Body of pancreas (tissue), 4 donors: ENCODE measurements at places on chromosomes 7 and 10. TPM values are rescaled to one million over a fixed set of nuclear protein-coding genes. Genes with fewer than 3 reads are reported as not detected.

NKX1-2 gene
- not detected for total RNA-seq

PTN gene
- 5.7 TPM for total RNA-seq

NAT16 gene
- total RNA-seq = 0.26 TPM

EIF3A gene
- total RNA-seq = 107 TPM

DRGX gene
- not detected for total RNA-seq

ZEB1 gene
- 9.9 TPM for total RNA-seq

DNA sequence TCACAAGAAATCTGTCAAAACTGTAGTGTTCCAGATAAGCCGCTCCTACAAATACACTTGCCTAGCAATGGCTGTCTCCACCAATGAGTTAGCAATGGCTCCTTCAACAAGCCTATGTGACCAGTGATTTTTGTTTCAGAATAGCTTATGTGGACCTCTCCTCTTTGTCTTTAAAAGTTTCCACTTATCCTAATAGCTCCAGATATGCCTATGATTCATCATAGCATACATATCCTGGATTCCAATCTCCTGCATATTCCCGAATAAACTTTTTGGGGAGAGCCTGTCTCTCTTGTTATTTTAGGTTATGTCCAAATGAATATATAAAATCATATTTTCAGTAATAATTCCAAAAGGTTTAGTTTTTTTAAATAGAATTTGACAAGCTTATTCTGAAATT, 510.6 kb downstream of the ARL4A start:
- H3K4me3 ChIP-seq = no peak overlapping the region
- H3K36me3 ChIP-seq = no peaks in the 10 kb centered on the region

- no peak for DNase-seq
- no peaks in the 10 kb centered on the region for H3K27me3 ChIP-seq
- no peak overlapping the region for H3K27ac ChIP-seq
- H3K36me3 ChIP-seq = no peaks in the 10 kb centered on the region
- H3K4me1 ChIP-seq = no peaks in the 10 kb centered on the region
Observed at GRCh38 chr10:91684841-91685240, 52.0 kb upstream of the PPP1R3C start.

GRCh38 chr7:124263232-124263827, 230.5 kb upstream of the TMEM229A start:
- H3K27ac ChIP-seq = no peak overlapping the region
- no peak for DNase-seq
- no peak overlapping the region for H3K4me3 ChIP-seq
- H3K36me3 ChIP-seq = no peaks in the 10 kb centered on the region
- no peaks in the 10 kb centered on the region for H3K4me1 ChIP-seq

GRCh38 chr10:115866691-115867090, 406.3 kb downstream of the GFRA1 start:
- H3K4me1 ChIP-seq = no peaks in the 10 kb centered on the region
- H3K4me3 ChIP-seq = no peak overlapping the region
- DNase-seq = no peak

GRCh38 chr10:90959826-90960225, 38.9 kb upstream of the ANKRD1 start:
- H3K27me3 ChIP-seq = no peaks in the 10 kb centered on the region
- H3K4me1 ChIP-seq = no peaks in the 10 kb centered on the region
- no peaks in the 10 kb centered on the region for H3K36me3 ChIP-seq
- DNase-seq = no peak
- no peak overlapping the region for H3K27ac ChIP-seq
- no peak overlapping the region for H3K4me3 ChIP-seq

DNA sequence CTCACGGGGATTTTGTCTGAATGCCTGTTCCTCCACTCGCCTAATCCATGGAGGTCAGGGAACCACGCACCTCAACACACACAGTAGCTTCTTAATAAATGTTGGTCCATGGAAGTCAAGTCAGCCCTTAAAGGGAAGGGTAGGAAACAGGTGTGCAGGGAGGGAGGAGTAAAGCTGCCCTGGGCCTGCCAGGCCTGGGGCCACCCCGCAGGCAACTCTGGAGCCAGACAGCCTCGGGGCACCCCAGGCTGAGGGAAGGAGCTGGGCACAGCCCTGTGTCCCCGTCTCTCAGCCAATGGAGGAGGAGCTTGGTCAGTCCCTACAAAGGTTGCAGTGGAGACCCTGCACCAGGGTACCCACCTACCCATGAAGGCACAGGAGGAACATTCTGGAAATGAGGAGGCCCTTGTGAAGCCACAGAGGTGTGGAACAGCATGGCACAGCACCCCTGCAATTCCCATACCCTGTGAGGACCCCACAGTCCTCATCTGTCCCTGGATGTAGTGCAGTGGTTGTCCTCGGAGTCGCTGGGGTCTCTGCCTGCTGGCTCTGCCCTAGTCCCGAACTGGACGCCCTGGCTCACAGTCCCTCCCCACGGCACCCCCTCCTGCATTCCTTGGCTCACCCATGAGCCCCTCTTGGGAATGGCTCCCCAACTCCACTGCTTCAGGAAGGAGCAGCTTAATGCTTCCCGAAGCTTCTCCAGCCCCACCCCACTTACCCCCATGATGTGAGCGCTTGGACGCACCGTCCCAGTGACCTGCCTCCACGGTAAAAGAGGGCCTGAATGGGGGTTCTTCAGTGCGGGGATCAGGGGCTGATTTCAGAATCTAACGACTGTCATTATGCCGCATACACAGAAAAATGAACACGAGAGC, 79.2 kb upstream of the INSIG1 start:
- no peak overlapping the region for H3K27ac ChIP-seq
- peaks cover 64% of the 10 kb centered on the region for H3K4me1 ChIP-seq
- H3K4me3 ChIP-seq = no peak overlapping the region
- H3K36me3 ChIP-seq = no peaks in the 10 kb centered on the region
- no peaks in the 10 kb centered on the region for H3K27me3 ChIP-seq

GRCh38 chr10:24344279-24344678, 135.3 kb downstream of the KIAA1217 start:
- H3K27ac ChIP-seq = peak overlapping the region; percentile 79
- H3K27me3 ChIP-seq = no peaks in the 10 kb centered on the region
- H3K36me3 ChIP-seq = no peaks in the 10 kb centered on the region
- H3K4me3 ChIP-seq = no peak overlapping the region
- peaks cover 43% of the 10 kb centered on the region for H3K4me1 ChIP-seq

- H3K4me3 ChIP-seq = no peak overlapping the region
- H3K36me3 ChIP-seq = no peaks in the 10 kb centered on the region
- peaks cover 78% of the 10 kb centered on the region for H3K27me3 ChIP-seq
- H3K4me1 ChIP-seq = peaks cover 54% of the 10 kb centered on the region
- DNase-seq = no peak
Observed at GRCh38 chr10:100740476-100741377, 4.7 kb upstream of the PAX2 start.

DNA sequence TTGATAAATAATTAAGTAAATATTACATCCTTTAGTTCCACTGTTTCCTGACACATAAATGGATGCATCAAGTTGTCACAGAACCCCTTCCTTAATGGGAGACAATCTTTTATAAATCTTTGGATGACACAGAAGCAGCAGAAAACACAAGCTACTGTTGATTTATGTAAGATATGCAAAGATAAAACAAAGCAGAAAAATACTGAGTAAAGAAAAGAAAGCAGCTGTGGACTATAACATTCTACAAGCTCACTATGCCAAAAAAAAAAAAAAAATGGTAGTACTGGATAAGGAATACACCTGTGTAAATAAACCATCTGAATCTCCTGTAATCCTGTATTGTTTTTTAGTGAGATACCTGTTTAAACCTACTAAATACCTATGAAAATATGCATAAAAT, 92.0 kb upstream of the FAM180A start:
- H3K36me3 ChIP-seq = no peaks in the 10 kb centered on the region
- no peak overlapping the region for H3K4me3 ChIP-seq
- H3K4me1 ChIP-seq = no peaks in the 10 kb centered on the region
- no peak overlapping the region for H3K27ac ChIP-seq
- no peaks in the 10 kb centered on the region for H3K27me3 ChIP-seq

DNA sequence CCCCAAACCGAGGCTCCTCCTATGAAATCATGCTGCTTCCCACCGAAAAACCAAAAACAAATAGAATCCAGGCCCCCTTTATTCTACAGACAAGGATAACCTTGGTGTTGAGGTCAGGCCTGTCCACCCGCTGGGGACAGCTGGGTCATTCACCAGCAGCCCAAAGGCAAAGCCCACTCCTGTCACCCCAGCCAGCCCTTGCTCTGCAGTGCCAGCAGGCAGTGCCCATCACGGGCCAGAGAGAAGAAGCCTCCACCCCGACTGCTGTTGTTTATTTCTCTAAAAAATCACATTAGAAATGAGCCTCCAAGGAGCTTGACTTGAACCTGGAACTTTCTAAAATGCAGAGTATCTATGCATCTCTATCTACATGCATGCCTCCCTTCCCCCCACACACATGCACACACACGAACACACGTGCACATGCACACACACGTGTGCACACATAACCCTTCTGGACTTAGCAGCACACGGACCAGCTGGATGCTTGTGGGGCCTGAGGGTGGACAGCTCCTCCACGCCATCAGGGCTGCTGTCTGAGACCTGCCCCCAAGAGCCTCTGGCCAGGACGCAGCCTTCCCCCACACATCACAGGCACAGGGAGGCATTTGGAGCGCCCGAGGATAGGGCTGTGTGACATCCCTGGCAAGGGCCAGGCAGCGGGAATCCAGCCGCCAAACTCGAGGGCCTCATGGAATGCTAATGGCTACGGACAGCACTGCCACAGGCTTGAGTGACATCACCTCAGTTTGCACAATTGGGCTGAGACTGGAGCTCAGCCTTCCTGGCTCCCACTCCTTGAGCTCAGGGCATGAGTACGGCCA, 22.8 kb downstream of the PRKAG2 start:
- H3K27ac ChIP-seq = no peak overlapping the region
- H3K27me3 ChIP-seq = no peaks in the 10 kb centered on the region
- no peak overlapping the region for H3K4me3 ChIP-seq

DNA sequence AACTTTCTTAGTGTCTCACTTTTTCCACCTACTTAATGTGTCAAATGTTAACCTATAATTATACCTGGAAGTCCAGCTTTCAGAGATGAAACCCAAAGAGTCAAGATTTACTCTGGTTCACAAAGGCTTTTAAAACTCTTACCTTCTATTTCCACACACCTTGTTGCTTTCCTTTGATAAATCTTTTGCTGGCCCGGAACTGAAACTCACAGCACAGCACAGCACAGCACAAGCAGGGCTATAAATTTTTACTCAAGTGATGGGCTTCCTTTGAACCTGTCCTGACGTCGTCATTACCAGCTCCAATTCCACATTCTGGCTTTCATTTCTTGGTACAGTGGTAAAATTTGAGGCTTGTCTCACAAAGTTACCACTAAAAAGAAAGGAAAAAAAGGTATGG, 861.0 kb downstream of the SORCS3 start:
- H3K36me3 ChIP-seq = no peaks in the 10 kb centered on the region
- DNase-seq = no peak
- no peak overlapping the region for H3K4me3 ChIP-seq
- no peaks in the 10 kb centered on the region for H3K4me1 ChIP-seq
- no peaks in the 10 kb centered on the region for H3K27me3 ChIP-seq

DNA sequence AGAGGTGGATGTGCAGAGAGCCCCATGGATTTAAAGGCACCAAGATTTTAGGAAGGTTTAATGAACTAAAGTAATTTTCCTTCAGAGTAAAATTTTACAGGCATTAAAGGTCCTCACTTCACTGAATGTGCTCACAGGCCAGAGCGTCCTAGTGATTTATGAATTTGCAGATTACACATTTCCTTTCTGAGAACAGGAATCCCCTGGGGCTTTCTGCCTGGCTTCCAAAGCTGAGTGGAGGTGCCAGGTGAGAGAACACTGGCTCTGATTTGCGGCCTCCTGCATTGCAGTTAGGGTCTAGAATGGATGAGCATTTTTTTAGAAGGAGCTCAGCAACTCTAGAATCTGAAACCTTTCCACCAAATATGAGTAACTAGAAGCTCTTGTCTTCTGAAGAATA, 194.3 kb downstream of the SORCS3 start:
- no peak for DNase-seq
- no peaks in the 10 kb centered on the region for H3K4me1 ChIP-seq
- H3K27ac ChIP-seq = no peak overlapping the region
- no peaks in the 10 kb centered on the region for H3K27me3 ChIP-seq
- no peaks in the 10 kb centered on the region for H3K36me3 ChIP-seq
- no peak overlapping the region for H3K4me3 ChIP-seq

GRCh38 chr7:155283565-155284194, 14.0 kb upstream of the INSIG1 start:
- no peaks in the 10 kb centered on the region for H3K4me1 ChIP-seq
- no peaks in the 10 kb centered on the region for H3K36me3 ChIP-seq
- no peak overlapping the region for H3K4me3 ChIP-seq

DNA sequence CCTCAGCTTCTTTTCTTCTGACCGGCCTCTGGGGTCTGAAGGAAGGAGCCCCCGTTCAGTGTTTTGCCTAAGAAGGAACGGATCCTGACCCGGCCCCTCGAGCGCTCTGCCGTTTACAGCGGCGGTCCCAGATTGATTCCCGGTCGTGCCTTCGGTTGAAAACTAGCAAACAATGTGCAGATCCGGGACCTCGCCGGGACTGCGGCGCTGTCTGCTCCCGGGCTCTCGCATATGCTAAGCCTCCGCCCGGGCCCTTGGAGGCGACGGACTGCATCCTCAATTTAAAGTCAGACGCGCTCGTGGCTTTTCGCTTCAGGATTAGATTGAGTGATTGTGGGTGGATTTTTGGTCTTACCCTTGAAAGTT, 559 bp downstream of the DBF4 start:
- DNase-seq = peak; percentile 77
- no peaks in the 10 kb centered on the region for H3K27me3 ChIP-seq
- H3K36me3 ChIP-seq = no peaks in the 10 kb centered on the region
- peak overlapping the region; percentile 98 for H3K27ac ChIP-seq
- H3K4me3 ChIP-seq = peak overlapping the region; percentile 84
- peaks cover 27% of the 10 kb centered on the region for H3K4me1 ChIP-seq

GRCh38 chr10:133474027-133474426, 20.3 kb downstream of the SCART1 start:
- H3K36me3 ChIP-seq = no peaks in the 10 kb centered on the region
- H3K4me1 ChIP-seq = no peaks in the 10 kb centered on the region
- no peak overlapping the region for H3K4me3 ChIP-seq
- H3K27ac ChIP-seq = no peak overlapping the region

- no peak overlapping the region for H3K4me3 ChIP-seq
- no peaks in the 10 kb centered on the region for H3K36me3 ChIP-seq
- no peaks in the 10 kb centered on the region for H3K4me1 ChIP-seq
- no peak overlapping the region for H3K27ac ChIP-seq
- no peak for DNase-seq
Observed at GRCh38 chr7:154587792-154588191, 415.1 kb downstream of the PAXIP1 start.

- H3K27ac ChIP-seq = no peak overlapping the region
- H3K27me3 ChIP-seq = no peaks in the 10 kb centered on the region
- H3K36me3 ChIP-seq = no peaks in the 10 kb centered on the region
- H3K4me3 ChIP-seq = no peak overlapping the region
- DNase-seq = no peak
Observed at GRCh38 chr10:121692626-121693025, 94.4 kb upstream of the FGFR2 start.
